AG08396 (cell line): ENCODE measurements at places on chromosomes 5 and 9.

DNA sequence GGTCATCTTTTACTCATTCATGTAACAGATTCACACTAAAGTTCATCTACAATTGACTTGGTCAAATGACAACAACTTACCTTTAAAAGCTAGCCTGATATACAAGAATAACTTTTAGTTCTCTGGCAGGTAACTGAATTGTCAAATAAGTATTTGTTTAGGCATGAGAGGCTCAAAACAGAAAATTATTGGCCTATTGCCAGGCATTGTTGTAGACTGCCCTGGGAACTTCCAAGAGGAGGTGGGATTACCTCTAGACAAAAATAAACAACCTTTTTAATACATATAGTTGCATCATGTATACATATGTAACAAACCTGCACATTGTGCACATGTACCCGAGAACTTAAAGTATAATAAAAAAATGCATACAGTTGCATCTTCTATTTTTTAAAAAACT lies 18.2 kb upstream of the SLCO4C1 start:
- DNase-seq: no peak

- no peak for DNase-seq
Measured at GRCh38 chr5:154176181-154176580, 14.4 kb upstream of the GALNT10 start.

DNA sequence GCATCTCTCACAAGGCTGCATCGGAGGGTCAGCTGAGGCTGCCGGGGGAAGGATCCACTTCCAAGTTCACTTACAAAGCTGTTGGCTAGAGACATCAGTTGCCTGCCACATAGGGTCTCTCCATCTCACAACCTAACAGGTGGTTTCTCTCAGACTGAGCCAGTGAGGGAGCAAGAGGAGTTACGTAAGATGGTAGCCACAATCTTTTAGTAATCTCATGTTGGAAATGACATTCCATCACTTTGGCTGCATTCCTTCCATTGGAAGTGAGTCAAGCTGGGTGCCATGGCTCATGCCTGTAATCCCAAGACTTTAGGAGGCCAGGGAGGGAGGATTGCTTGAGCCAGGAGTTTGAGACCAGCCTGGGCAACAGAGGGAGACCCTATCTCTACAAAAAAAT lies 7.4 kb upstream of the GRK6 start:
- peak; percentile 55 for DNase-seq

DNA sequence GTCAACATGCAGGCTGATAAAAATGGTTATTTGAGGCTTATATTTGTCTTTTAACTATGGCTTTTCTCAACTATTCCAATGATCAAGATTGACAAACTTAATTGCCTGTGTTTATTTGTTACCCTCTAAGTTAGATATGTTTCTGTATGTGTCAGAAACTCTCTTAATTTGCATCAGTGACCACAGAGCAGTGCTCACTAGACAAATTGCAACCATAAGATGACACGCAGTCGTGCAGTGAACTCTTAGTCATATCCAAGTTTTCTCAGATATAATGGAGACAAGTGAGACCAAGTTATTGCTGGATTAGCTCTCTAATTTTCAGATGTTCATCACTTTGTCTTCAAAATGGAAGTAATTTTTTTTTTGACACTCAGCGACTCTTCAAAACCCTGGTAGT lies 342.2 kb upstream of the RFX3 start:
- DNase-seq: no peak

DNA sequence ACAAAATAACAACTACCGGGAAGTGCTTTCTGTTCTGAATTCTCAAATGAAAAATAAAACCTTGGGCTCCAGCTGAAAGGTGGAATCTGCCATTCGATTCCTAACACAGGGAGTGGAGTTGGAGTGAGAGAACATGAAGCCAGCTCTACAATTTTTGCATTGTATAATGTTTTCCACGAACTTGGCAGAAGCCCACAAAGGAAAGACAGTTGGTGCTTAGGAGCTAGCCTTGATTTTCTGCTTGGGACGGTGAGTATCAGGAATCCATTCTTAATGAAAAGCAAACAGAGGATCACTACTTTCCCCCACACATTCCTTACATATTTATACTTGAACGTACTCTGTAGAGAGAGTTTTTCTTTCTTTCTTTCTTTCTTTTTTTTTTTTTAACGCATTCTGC lies 74.2 kb upstream of the FBXL7 start:
- no peak for DNase-seq

GRCh38 chr9:111909444-111909843 lies 12.8 kb downstream of the UGCG start:
- no peak for DNase-seq
